ENCODE measurements at places on chromosomes 5 and 9. TPM values are rescaled to one million over a fixed set of nuclear protein-coding genes. Genes with fewer than 3 reads are reported as not detected.
A peak's percentile ranks its signal among the peaks of the same experiment; 100 is the strongest.

The ZFR gene
- total RNA-seq = 67.7 TPM

The BARHL1 gene
- total RNA-seq = not detected

The SHISAL2B gene
- 106 TPM for total RNA-seq

The PCSK5 gene
- total RNA-seq = 2.5 TPM

The BRINP1 gene
- 8.7 TPM for total RNA-seq

DNA sequence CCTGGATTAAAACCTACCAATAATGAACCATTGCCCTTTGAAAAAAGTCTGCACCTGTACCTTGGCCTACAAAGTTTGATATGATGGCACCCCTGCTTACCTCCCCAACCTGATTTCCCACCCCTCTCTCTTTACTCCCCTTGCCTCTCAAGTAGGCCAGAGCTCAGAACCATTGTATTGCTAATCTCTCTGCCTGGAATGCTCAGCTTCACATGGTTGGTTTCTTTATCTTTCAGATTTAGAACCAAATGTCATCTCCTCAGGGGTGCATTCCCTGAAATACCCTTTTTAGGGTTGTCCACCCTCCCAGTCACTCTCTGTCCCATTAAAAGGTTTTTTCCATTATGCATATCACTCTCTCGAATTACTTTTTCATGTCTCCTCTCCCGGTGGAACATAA lies 116.6 kb upstream of the VCAN start:
- H3K4me3 ChIP-seq = peak overlapping the region; percentile 6
- DNase-seq = peak; percentile 76
- no peaks in the 10 kb centered on the region for H3K36me3 ChIP-seq
- peaks cover 12% of the 10 kb centered on the region for H3K4me1 ChIP-seq

- no peaks in the 10 kb centered on the region for H3K36me3 ChIP-seq
- no peak overlapping the region for H3K27ac ChIP-seq
- DNase-seq = no peak
- H3K4me1 ChIP-seq = no peaks in the 10 kb centered on the region
These were observed 372.8 kb upstream of the SLC30A5 start for GRCh38 chr5:68720884-68721610.

DNA sequence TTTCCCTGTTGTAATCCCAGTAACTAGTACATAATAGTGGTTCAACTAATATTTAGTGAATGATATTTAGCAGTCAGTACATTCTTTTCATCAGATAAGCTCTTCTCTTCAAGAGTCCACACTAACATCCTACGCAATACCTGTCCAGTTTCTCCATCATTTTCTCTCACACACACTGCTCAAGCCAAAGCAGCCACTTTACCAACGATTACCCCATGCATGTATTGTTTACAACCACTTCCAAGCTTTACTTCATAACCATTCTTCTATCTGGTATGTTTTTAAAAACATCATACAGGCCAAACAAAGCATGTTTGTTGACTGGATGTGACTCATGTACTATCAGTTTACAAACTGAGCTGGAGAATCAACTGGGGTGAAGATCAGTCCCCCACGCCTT lies 7.3 kb downstream of the UBTD2 start:
- H3K4me3 ChIP-seq = no peak overlapping the region
- H3K27ac ChIP-seq = no peak overlapping the region
- no peaks in the 10 kb centered on the region for H3K27me3 ChIP-seq
- peaks cover 18% of the 10 kb centered on the region for H3K36me3 ChIP-seq

DNA sequence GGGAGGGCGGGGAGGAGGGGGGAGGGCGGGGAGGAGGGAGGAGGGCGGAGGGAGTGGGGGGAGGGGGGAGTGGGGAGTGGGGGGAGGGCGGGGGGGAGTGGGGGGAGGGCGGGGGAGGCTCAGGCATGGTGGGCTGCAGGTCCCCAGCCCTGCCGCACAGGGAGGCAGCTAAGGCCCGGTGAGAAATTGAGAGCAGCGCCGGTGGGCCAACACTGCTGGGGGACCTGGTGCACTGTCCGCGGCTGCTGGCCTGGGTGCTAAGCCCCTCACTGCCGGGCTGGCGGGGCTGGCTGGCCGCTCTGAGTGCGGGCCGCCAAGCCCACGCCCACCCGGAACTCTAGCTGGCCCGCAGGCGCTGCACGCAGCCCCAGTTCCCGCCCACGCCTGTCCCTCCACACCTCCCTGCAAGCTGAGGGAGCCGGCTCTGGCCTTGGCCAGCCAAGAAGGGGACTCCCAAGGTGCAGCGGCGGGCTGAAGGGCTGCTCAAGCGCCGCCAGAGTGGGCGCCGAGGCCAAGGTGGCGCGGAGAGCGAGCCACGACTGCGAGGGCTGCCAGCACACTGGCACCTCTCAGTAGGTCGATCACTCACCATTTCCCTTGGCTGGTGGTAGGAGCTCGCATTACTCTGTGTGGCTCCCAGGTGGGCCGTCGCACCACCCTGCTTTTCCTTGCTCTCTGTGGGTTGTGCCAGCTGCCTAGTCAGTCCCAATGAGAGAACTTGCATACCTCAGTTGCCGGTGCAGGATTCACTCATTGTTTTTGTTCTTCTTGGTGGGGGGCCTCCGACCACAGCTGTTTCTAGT lies 160.2 kb downstream of the CNTLN start:
- H3K4me1 ChIP-seq = no peaks in the 10 kb centered on the region
- no peaks in the 10 kb centered on the region for H3K36me3 ChIP-seq
- no peaks in the 10 kb centered on the region for H3K27me3 ChIP-seq
- H3K4me3 ChIP-seq = no peak overlapping the region
- no peak overlapping the region for H3K27ac ChIP-seq
- DNase-seq = peak; percentile 40

DNA sequence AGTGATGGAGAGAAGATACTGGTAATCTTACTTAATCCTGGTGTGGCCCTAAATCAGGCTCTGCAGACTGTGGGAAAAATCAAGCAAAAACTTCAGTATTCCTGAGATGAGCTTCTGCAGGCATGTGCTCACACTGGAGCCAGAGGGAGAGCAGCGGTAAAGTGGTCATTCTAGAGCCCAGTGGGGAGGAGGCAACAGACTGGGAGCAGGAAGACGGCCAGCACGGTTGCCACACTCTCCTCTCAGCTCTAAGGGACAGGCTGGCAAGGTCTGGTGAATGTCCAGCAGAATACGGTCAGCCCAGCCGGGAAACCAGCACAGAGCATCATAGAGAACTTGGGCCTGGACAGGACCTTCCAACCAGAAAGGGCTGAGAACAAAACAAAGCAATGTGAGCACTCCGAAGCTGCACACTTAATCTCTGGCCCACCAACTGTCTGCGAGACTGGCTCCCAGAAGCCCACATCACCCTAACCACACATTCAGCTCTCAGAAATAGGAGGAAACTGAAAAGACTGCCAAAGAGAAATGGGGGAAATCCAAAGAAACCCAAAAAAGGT lies 30.3 kb downstream of the MED27 start:
- H3K4me3 ChIP-seq = no peak overlapping the region
- DNase-seq = no peak
- no peaks in the 10 kb centered on the region for H3K4me1 ChIP-seq
- no peak overlapping the region for H3K27ac ChIP-seq
- no peaks in the 10 kb centered on the region for H3K36me3 ChIP-seq

GRCh38 chr9:137478613-137478961 lies 19.5 kb upstream of the NSMF start:
- no peak overlapping the region for H3K4me3 ChIP-seq
- no peaks in the 10 kb centered on the region for H3K27me3 ChIP-seq
- no peaks in the 10 kb centered on the region for H3K36me3 ChIP-seq
- no peaks in the 10 kb centered on the region for H3K4me1 ChIP-seq
- DNase-seq = no peak

DNA sequence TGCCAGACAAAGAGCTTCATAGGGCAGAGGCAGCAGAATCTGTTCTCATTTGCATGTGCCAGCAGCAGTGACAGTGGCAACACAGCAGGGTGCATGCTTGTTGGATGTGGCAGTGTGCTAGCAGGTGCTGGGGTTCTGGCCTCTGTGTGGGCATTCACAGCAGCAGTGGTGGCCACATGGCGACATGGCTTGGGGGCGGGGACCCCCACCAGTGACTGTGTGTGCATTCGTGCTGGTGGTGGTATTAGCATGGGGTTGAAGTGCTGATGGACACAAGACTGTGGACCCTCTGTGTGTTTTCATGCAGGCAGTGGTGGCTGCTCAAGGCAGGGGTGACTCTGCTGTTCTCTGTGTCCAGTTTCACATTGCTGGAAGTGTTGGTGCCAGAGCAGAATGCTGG lies 183.2 kb upstream of the PDE4D start:
- H3K36me3 ChIP-seq = no peaks in the 10 kb centered on the region
- no peaks in the 10 kb centered on the region for H3K27me3 ChIP-seq
- no peaks in the 10 kb centered on the region for H3K4me1 ChIP-seq
- no peak overlapping the region for H3K27ac ChIP-seq
- H3K4me3 ChIP-seq = no peak overlapping the region
- DNase-seq = peak; percentile 39

GRCh38 chr9:133276923-133277322 lies 1.9 kb upstream of the ABO start:
- peaks cover 92% of the 10 kb centered on the region for H3K27me3 ChIP-seq
- no peaks in the 10 kb centered on the region for H3K36me3 ChIP-seq
- no peaks in the 10 kb centered on the region for H3K4me1 ChIP-seq
- no peak overlapping the region for H3K4me3 ChIP-seq

DNA sequence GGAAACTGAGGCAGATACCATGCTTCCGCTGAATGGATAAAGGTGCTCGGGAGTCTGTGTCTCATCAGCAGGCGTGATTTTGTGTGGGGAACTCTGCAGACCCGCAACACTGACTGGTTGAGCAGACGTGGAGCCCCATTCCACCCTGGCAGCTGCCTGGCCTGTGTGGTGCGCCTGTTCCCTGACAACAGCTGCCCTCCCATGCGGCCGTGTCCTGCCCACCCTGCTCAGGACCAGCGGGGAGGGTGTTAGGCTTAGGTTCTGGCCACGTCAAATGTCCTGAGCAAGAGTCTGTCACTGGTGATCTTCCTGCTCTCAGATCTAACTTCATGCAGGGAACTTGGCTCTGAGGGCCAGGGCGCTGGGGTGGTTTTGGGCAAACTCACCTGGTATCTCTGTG lies 417.7 kb upstream of the IRX4 start:
- H3K4me1 ChIP-seq = no peaks in the 10 kb centered on the region
- no peaks in the 10 kb centered on the region for H3K27me3 ChIP-seq
- H3K36me3 ChIP-seq = no peaks in the 10 kb centered on the region
- peak; percentile 24 for DNase-seq

DNA sequence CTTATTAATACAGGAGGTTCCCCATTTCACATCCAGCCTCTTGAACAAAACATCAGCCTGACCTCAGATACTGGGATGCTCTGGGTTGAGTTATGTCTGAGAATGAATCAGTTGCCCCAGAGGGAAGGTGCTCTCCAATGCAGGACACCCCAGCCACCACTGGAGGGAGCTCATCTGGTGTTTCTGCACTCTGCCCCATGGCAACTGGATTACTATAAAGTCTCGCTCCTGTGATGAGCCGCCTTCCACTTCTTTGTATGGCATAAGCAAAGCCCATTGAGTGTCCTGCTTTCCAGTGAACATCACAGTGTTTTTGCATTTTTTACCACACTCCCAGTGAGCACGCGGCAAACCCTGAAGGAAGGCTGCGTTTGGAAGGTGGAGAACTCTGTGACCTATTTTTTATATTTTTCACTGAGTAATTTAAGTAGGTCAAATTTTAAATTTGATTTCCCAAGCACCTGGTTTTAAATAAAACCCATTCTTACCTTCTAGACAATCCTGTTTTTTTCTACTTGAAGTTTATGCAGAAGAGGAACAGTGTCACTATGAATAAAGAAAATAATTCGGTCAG lies 176.9 kb upstream of the WWC1 start:
- H3K4me3 ChIP-seq = no peak overlapping the region
- H3K4me1 ChIP-seq = no peaks in the 10 kb centered on the region
- no peaks in the 10 kb centered on the region for H3K27me3 ChIP-seq
- no peaks in the 10 kb centered on the region for H3K36me3 ChIP-seq

DNA sequence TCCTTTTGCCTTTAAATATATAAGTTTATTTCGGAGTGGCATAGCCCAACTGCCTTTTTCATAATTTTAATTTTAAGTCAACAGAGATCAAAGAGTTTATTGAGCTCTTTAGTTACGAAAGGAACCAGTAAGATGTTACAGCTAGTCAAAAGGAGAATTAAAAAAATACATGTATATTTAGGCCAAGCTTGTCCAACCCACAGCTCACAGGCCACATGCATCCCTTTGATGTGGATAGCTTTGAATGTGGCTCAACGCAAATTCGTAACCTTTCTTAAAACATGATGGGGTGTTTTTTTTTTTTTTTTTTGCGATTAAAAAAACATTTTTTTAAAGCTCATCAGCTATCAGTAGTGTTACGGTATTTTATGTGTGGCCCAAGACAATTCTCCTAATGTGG lies 50.2 kb upstream of the IL31RA start:
- H3K36me3 ChIP-seq = no peaks in the 10 kb centered on the region
- H3K4me3 ChIP-seq = no peak overlapping the region
- H3K27ac ChIP-seq = no peak overlapping the region
- no peaks in the 10 kb centered on the region for H3K27me3 ChIP-seq
- DNase-seq = no peak

GRCh38 chr5:40206030-40206429 lies 473.7 kb upstream of the PTGER4 start:
- no peaks in the 10 kb centered on the region for H3K4me1 ChIP-seq
- no peak overlapping the region for H3K4me3 ChIP-seq
- no peaks in the 10 kb centered on the region for H3K27me3 ChIP-seq
- DNase-seq = no peak
- H3K36me3 ChIP-seq = no peaks in the 10 kb centered on the region
- no peak overlapping the region for H3K27ac ChIP-seq

DNA sequence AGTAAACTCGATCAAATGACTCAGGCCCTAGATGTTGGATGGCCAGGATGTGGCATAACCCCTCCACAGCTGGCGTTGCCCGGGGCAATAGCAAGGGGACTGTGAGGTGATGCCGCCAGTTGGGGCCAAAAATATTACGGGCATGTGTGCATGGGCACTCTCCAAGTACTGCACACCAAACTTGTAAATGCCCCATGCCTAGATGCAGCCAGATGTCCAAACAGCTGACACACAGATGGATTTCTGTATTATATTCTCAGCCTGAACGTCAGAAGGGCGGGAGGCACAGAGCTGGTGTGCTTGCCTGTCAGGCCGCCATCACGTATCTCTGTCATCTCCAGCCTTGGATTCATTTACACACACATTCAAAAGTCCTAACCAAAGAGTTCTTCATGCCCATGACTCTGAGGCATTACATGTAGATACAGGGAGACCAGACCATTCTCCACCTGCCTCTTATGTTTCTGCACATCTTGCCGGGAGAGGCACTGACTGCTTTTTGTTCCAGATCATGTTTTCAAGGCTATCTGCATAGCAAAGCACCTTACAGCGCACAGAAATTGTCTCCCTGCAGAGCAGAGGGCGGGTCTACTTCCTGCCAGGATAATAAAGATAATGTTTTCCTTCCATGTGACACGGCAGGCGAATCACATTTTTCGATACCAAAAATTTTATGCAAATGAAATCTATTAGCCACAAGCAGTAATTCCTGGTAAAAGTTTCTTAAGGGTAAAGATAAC lies 200.9 kb upstream of the ADAMTS16 start:
- no peak for DNase-seq
- no peaks in the 10 kb centered on the region for H3K36me3 ChIP-seq
- no peaks in the 10 kb centered on the region for H3K4me1 ChIP-seq
- no peak overlapping the region for H3K27ac ChIP-seq
- no peak overlapping the region for H3K4me3 ChIP-seq

Data from endodermal cell (in vitro differentiated cells).